CD4-positive, alpha-beta T cell (primary cell): ENCODE measurements at places on chromosomes 12 and 14.

DNA sequence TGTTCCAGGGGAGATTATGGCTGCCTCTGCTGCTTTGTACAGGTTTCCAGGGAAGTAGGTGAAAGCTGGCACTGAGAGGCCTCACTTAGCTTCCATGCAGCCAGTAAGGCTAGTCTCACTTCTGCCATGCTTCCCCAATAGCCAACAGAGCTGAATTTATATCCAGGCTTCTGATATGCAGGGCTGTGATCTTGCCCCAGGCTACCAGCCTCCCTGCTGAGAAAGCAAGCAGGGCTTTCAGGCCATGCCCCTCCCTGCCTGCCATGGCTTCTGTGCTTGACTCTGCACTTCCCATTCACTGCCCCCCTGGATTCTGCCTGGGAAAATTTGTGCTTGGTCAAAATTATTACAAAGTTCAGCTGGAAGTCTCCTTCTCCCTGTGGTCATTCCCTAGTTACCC, 302.1 kb upstream of the FBXO33 start:
- no peak for DNase-seq

- DNase-seq: no peak
Observed at GRCh38 chr14:89351516-89352404, 65.3 kb downstream of the FOXN3 start.

DNA sequence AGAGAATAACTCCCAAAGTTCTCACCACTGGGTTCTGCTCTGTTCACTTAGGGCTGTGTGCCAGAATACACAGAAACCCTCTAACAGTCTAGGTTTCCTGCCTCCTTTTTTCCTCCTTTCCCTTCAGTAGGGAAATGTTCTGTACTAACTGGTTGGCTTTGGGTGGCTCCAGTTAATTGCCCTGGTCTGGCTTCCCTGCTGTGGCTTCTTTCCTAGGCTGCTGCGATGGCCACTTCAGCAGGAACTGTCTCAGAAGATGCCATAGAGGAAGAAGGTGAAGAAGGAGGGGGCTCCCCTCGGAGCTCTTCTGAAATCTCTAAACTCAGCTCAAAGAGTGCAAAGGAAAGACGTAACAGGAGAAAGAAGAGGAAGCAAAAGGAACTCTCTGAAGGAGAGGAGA, 115.2 kb downstream of the SCN8A start:
- no peak for DNase-seq

DNA sequence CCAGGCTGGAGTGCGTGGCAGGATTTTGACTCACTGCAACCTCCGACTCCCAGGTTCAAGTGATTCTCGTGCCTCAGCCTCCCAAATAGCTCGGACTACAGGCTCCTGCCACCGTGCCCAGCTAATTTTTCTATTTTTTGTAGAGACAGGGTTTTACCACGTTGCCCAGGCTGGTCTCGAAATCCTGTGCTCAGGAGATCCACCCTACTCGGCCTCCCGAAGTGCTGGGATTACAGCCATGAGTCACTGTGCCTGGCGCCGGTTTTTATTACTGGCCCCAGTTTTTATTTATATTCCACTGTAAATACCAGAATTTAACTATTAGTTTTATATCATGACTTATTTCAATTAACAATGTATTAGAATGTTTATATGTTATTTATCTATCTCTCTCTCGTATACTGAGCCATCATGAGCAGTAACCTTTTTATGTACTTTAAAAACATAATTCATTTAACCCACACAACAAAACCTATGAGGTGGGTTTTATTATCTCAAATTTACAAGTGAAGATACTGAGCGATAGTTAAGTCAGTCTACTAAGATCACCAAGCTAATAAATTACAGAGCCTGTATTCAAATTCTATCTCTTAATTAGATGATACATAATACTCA, 47.8 kb downstream of the HECTD1 start:
- DNase-seq: no peak

GRCh38 chr12:46981622-46982021, 97.8 kb upstream of the PCED1B start:
- DNase-seq: no peak

GRCh38 chr12:56011509-56012090, 9.2 kb upstream of the IKZF4 start:
- DNase-seq: no peak

GRCh38 chr12:109927622-109928021, 27.5 kb downstream of the TCHP start:
- DNase-seq: no peak

DNA sequence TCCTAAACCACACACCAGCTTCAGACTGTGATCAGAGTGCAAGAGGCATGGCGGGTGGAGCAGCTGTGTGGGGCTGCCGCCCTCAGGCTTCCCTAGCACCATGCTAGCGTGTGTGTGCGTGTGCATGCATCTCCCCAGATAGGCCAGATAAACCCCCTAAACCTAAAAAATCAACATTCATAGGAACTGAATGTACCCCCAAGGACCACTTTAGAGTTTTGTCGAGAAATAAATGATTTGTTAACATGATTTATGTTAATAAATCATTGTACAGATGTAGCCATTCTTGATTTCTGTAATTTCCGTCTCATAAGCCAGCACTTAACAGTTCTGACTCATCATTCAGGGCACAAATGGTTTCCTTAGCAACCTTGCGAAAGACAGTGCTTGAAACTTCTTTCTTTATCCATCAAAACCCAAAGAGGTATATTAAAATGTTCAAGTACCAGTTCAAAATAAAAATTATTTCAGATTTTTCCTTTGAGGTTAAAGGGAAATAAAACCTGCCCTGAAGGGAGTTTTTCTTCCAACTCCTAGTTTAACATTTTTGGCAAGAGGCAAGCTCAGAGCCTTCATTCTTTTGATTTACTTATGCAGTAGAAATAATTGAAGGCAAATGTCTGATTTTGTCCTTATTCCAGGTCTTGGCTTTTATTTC, 206.2 kb upstream of the RGS6 start:
- no peak for DNase-seq
